ENCODE measurements at places on chromosomes 4 and X.

DNA sequence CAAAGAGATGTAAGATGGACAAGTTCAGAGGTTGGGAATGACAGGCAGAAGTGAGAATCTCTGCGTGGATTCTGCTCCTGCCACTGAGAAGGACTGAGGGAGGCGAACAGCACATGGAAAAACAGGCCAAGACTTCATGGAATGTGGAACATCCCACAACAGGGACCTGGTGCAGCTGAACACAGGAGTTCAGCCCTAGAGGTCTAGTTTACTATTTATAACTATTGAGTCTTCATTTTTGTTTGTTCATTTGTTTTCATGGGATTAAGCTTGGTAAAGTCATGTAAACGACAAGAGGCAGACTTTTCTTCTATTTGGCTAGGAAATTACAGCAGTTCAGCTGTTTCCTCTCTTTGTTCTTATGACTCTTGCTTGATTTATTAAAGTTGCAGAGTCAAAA is 234.5 kb downstream of the MAML3 start:
- no peak for DNase-seq

DNA sequence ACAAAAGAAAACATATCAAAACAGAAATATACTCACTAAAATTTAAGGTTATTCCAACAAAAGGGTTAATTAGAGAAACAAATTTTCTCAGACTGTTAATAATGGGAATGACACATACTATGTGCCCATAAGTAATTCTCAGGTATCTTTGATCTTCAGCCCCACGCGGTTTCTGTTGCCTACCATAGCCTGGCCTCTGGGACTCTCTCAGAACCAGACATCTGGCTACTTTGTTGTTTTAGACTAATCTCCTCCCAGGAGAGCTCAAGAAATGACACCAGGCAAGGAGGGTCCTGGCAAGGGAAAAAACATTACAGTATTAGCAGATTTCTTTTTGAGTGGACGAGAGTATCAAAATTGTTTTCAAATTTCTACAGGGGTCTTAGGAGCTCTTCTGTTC is 43.7 kb downstream of the SLC10A7 start:
- DNase-seq: no peak

DNA sequence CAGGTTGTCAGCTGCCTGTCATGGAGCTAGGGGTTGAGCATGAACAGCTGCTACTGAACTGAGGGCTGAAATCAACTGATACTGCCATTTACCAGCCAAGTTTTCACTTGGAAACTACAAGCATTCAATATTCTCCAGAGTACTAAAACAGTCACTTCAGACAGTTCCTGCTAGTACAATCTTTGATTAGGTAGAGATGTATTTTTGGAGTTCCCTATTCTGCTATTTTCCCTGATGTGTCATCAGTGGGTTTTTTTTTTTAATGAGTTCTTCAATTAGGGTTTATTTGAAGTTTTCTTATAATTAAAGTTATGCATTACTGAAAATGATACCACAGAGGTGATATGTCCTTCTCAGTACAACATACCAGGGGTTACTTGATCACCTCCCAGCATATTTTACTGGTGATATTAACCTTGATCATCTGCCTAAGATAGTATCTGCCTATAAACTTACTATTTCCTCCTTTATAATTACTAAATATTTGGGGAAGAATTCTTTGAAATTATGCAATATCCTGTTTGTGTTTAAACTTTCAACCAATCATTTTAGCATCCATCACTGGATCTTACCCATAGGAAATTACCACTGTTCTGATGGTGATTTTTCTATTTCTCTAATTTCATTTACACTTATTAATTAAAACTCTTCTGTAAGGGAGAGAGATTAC is 13.6 kb downstream of the PDCL2 start:
- no peak for DNase-seq

DNA sequence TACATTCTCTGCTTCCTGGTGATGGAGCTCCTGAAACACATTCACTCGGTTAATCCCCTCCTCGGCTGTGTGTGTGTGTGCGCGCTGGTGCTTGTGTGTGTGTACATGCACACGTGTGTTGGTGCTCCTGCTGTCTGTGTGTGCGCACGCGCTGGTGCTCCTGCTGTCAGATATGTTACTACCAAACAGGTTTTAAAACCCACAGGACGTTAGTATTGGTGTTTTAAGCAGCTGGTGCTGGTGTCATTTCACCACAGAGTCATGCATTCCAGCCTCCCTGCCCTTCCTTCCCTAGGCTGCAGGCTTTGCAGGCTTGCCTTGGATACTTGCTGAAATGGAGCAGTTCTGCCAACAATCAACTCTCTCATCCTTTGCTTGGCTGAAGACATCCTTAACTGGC is 48.1 kb upstream of the CPLX1 start:
- no peak for DNase-seq

- peak; percentile 36 for DNase-seq
Observed at GRCh38 chr4:78569306-78569821, 17.8 kb downstream of the ANXA3 start.

DNA sequence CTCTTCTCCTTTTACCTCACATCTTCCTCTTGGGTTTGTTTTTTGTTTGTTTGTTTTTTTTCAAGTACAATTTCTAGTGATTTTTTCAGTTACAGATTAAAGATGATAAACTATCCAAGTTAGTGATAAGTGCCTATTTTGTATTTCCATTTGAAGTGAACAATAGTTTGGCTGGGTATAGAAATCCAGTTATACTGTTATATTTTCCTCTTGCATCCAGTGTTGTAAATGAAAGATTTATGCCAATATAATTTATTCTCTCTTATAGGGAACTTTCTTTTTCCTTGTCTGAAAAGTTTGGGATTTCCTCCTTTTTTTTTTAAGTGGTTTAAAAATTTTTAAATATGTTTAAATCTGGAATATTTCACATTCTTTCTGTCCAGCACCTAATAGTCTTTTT is 169.4 kb downstream of the CPEB2 start:
- DNase-seq: no peak

- DNase-seq: peak; percentile 66
Observed at GRCh38 chr4:6974138-6974848, 64.7 kb downstream of the TBC1D14 start.

DNA sequence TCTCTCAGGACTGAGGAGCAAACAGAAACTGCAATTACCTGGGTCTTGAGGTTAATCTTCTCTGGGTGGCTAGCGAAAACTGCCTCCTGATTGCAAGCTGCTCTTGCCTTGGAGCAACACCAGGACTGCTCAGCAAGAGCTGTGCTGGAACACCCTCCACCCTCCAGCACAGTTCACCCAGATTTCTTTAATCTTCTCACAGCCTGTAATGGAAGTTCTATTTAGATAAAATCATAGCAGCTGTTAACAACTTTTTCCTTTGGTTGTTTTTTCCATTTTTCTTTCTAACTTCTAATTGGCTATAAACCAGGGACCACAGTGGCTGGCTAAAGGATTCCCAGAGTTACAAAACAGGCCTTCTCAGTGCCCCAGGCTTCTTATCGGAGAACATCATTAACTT is 36.3 kb downstream of the OPHN1 start:
- no peak for DNase-seq

GRCh38 chrX:72107320-72107719 is 24.4 kb downstream of the RTL5 start:
- no peak for DNase-seq

- no peak for DNase-seq
Observed at GRCh38 chrX:110399497-110399896, 40.8 kb downstream of the RTL9 start.

GRCh38 chr4:88809576-88810219 is 112.1 kb upstream of the NAP1L5 start:
- DNase-seq: no peak

GRCh38 chrX:129071390-129071789 is 451.9 kb downstream of the SMARCA1 start:
- DNase-seq: no peak

GRCh38 chrX:47649271-47649670 is 1.1 kb downstream of the ELK1 start:
- DNase-seq: no peak

DNA sequence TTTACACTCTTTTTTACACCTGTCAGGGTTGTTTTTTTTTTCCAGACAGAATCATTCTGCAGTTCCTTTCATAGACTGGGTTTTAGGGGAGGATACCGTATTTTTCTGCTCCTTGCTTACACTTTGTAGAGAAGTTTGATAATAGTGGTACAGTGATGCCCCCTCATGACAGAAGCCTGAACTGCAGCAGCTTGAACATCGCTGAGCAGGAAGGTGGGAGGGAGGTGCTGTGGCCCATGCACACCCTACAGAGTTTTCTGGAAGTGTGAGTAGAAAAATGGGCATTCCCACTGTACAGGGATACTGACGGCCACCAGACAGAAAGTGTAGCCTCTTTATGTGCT is 54.5 kb downstream of the RAB40A start:
- peak; percentile 27 for DNase-seq

- DNase-seq: no peak
Observed at GRCh38 chr4:82097504-82097903, 276.3 kb downstream of the HNRNPD start.

DNA sequence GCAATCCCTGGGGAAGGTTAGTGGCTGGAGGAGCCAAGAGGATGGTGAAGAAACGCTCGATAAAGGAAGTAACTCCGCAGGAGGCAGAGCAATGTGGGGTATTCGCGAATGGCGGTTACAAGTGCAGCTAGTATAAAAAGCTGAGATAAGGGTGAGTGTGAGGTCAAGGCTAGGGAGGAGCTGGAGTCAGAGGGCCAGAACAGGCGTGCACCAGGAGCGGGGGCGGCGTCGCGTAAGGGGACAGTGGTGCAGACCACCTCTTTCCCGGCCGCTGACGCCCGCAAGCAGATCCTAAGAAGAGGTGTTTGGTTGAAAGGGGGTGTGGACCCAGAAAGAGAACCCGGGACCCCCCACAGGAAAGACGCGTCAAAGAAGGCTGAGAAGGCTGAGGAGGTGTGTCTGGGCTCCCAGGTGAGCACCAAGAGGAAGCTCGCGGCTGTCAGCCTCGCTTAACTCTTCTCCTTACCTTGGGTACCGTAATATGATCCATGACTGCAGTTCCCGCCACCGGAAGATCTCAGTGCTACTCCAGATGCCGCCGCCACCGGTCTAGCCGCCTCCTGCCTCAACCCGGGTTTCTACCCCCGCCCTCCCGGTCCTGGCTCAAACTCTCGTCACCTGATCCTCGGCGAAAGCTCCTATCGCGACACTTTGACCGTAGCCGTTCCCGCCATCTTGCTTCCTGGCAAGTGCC is at the start of gene MTMR8:
Gene MTMR8 (minus strand): TSS at position 579 of the 694 bp plus-strand sequence. CDS start 89 bp downstream, at position 490.
- DNase-seq: no peak

GRCh38 chrX:68867458-68868112 is 38.8 kb downstream of the EFNB1 start:
- DNase-seq: no peak

DNA sequence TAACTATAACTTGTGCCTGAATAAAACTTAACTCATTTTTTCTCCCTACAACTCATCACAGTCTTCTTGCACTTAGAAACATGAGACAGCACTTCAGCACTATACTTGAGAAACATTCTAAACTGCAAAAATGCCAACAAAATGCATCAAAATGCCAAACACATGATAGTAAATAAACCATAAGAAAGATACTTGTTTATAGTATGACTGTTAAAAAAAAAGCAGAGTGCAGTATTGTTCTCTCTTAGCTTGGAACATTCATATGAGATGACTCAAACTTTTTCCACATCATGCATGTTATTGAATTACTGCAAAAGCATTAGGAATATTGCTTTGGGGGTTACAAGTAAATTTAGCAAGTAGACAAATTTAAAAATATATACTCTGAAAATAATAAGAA is 135.7 kb upstream of the ANXA10 start:
- DNase-seq: no peak

DNA sequence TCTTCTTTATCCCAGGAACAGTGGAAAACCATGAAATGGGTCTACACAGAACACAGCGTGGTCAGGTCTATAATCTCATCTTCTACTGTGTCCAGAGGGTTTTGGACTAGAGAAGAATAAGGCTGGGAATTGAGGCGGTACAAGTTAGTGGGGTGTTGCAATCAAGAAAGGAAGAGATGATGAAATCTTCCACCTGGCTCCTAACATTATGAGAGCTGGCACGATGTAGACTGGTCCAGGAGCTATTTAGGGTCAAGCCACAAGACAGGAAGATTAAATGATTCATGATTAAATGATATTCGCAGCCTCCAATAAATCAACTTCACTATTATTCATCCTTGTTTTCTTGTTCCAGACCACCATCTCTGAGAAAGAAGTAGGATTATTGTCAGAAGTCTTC is 88.0 kb downstream of the ARSF start:
- no peak for DNase-seq
